Cortex of kidney (tissue), 1 donor: ENCODE measurements at places on chromosomes 3 and 15.

- DNase-seq: no peak
These were observed 105.5 kb downstream of the MME start for GRCh38 chr3:155185631-155186071.

DNA sequence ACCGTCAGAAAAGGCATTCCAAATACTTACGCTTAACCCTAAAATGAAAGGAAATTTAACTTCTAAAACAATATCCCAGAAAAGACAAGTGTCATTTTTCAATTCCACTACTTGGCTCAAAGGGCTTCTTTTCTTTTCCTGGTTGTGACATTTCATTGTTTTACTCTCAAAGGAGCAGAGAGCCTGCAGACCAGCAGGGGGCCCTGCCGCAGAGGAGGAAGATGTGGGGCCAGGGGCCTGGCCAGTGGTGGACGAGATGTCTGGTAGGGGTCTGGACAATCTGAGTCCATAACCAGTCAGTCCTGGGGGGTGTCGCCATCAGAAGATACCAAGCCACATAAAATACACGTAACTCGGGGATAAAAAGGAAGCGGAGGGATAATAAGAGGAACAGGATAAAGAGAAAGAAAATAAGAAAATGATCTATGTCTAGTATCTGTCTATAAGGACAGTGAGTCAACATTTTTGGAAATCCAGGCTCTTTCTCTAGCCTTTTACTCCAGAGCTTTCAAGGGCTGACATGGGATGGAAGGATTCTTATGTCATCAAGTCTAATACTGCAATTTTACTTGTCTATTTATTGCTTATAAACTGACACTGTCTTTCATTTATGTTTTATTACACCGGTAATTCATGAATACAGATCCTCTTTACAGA is 54.2 kb upstream of the ARHGEF3 start:
- no peak for DNase-seq

- DNase-seq: no peak
These were observed 140.6 kb downstream of the RBPMS2 start for GRCh38 chr15:64634576-64635498.

GRCh38 chr15:69762373-69763148 is 309.9 kb downstream of the RPLP1 start:
- DNase-seq: no peak

- DNase-seq: no peak
These were observed 925 bp upstream of the PSTPIP1 start for GRCh38 chr15:76994001-76994400.

- no peak for DNase-seq
These were observed 23.4 kb downstream of the BOC start for GRCh38 chr3:113234688-113235260.

GRCh38 chr15:34047893-34048775 is 9.1 kb upstream of the AVEN start:
- DNase-seq: no peak

DNA sequence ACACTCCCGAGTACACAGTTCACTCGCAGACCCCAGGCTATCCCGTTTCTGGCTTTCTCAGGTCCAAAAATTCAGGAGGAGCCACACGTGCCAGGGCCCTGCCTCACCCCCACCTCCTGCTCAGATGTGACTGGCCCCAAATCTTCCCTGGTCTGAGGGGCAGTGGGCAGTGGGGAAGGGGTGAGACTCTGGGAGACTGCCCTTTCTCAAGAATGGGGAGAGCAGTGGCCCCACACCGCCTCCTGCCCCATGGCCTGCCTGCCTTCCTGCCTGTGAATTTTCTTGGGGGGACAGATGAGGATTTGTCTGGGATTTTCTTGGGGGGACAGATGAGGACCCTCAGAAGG is 174.6 kb downstream of the MEGF11 start:
- DNase-seq: no peak

GRCh38 chr15:56797720-56798275 is 64.5 kb upstream of the ZNF280D start:
- no peak for DNase-seq

DNA sequence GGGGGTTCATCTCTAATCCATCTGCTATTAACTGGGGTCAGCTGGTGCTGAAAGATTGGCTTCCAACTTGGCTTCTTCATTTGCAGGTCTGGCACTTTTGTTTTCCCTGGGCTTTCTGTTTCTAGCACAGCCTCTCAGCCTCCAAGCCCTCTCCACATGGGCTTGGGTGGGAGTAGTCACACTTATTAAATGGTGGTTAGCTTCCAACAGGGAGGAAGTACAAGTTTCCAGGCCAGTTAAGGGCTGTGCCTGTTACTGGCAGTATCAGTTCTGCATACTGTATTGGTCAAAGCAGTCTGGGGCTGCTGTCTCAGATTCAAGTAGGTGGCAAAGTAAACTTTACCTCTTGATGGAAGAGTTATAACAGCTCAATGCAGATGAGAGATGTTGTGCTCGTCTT is 627.1 kb upstream of the CCDC54 start:
- no peak for DNase-seq

DNA sequence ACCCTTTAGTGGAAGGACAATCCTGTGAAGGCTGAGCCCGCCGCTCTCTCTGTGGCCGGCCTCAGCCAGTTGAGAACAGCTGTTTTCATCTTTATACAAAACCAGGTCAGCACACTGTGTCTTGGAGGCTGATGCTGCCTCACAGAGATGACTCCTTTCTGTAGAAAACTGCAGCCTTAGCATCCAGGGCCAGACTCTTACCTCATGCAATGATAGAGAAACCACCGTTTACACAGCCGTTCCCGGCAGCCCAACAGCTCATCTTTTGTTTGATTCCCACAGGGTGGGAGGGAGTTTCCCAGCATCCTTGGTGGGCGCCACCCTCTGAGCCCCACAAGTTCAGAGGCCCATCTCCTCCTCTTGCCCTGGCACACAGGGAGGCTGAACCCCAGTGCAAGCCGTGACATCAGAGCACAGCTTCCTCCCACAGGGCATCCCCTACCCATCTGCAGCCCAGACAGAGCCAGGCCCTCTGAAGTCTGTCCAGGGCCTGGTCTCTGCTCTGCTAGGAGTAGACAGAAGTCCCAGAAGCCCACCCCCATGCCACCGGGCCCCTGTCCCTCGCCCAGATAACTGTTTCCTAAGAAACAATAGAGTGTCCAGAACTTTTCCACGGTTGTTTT is 105.0 kb downstream of the LRRK1 start:
- DNase-seq: no peak

- DNase-seq: no peak
These were observed 8.7 kb downstream of the PXK start for GRCh38 chr3:58341376-58341775.

DNA sequence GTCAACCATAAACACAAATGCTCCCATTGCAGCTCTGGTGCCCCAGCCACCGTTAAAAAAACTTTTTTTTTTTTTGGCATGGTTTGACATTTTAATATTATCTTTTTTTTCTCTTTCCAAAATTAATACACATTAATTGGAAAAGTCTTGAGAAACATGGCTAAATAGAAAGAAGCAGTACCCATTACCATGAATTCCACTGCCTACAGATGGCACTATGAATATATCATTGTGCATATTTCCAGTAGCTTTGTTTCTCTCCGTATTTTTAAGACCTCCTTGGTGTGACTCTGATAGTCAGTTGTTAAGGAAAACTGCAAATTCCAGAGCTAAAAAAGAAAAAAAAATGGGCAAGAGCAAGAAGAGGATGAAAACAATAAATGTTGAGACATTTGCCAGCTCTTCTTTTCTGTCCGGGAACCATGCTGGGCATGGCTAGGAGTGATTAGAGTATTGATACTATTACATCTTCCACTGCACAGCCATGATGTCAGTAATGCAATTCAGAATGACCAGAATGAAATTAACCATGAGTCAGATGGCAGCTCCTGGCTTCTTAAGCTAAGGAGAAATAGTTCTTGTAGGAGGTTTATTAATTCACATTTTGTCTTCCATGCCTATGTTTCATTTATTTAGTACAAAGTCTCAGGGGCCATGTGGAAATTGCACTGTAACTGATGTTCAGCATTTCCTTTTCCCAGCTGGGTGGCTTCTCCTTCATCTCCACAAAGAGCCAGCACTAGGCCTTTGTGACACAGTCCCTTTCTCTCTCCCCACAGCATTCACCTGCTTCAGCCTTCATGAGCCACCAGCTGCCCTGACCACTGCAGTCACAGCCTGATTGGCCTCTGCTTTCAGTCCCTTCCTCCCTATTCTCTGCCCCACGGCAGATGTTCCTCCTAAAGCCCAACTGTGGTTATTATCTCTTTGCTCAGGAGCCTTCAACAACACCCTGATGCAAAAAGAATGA is 31.8 kb downstream of the SLC7A14 start:
- DNase-seq: no peak

- DNase-seq: no peak
These were observed 157.3 kb upstream of the UBE2E1 start for GRCh38 chr3:23648326-23648995.

- no peak for DNase-seq
These were observed 230.4 kb downstream of the ADAMTS17 start for GRCh38 chr15:100111125-100112060.

DNA sequence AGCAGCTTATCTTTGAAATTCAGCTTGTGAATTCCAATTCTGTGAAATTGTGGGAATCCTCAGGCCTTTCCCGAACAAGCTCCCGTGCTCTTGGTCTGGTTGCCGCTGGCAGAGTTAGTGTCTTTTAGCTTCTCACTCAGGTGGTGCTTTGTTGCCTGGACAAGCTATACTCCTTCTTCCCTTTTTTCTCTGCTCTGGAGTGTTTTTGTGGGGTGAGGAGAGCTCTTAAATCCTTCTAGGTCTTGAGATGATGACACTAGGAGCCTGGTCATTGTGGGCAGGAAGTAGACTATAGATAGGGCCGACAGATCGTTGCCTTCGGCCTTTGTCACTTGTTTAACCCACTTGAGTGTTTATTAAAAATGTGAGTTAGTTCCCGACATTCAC is 93.8 kb downstream of the SLCO3A1 start:
- no peak for DNase-seq

- no peak for DNase-seq
These were observed 350.1 kb upstream of the PROK2 start for GRCh38 chr3:72134989-72135451.
